ENCODE measurements at places on chromosomes 3 and 15.

DNA sequence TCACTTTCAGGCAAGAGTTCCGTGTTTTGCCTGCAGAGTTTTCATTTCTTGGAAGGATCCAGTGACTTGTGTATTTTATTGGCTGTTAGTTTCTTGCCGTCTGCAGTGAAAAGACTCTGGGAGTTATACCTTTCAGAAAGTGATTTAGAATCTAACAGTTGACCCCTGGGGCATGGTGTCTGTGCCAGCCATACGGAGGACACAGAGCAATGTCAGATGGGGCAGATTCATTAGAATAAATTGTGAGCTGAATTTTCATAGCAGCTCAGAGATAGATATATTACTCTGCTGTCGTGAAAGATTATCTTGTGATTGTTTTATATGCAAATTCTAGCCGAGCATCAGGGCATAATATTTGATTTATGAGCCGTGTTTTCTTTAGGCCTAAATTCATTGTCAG is 131.6 kb downstream of the SV2B start:
- no peak for DNase-seq
- H3K27me3 ChIP-seq = peaks cover 25% of the 10 kb centered on the region
- H3K4me1 ChIP-seq = no peaks in the 10 kb centered on the region
- H3K27ac ChIP-seq = peak overlapping the region; percentile 59
- H3K4me3 ChIP-seq = no peak overlapping the region

- H3K4me3 ChIP-seq = no peak overlapping the region
- DNase-seq = no peak
- peaks cover 6% of the 10 kb centered on the region for H3K27me3 ChIP-seq
- no peaks in the 10 kb centered on the region for H3K4me1 ChIP-seq
- H3K27ac ChIP-seq = no peak overlapping the region
Observed at GRCh38 chr15:63908281-63908680, 74.5 kb upstream of the HERC1 start.

GRCh38 chr3:122349171-122349570 is 24.1 kb downstream of the CSTA start:
- no peak for DNase-seq
- no peaks in the 10 kb centered on the region for H3K27me3 ChIP-seq
- no peaks in the 10 kb centered on the region for H3K36me3 ChIP-seq
- H3K27ac ChIP-seq = no peak overlapping the region

GRCh38 chr3:152147748-152148147 is 121.0 kb upstream of the MBNL1 start:
- peaks cover 2% of the 10 kb centered on the region for H3K4me1 ChIP-seq
- no peak overlapping the region for H3K27ac ChIP-seq
- no peak for DNase-seq
- H3K36me3 ChIP-seq = no peaks in the 10 kb centered on the region
- H3K27me3 ChIP-seq = no peaks in the 10 kb centered on the region
- no peak overlapping the region for H3K4me3 ChIP-seq

DNA sequence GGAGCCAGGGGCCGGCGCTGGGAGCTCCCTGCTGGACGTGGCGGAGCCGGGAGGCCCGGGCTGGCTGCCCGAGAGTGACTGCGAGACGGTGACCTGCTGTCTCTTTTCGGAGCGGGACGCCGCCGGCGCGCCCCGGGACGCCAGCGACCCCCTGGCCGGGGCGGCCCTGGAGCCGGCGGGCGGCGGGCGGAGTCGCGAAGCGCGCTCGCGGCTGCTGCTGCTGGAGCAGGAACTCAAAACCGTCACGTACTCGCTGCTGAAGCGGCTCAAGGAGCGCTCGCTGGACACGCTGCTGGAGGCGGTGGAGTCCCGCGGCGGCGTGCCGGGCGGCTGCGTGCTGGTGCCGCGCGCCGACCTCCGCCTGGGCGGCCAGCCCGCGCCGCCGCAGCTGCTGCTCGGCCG is 1.5 kb downstream of the SMAD6 start:
- no peak for DNase-seq
- no peaks in the 10 kb centered on the region for H3K27me3 ChIP-seq
- H3K4me3 ChIP-seq = no peak overlapping the region
- no peak overlapping the region for H3K27ac ChIP-seq
- peaks cover 39% of the 10 kb centered on the region for H3K4me1 ChIP-seq
